ENCODE measurements at places on chromosomes 16 and 17. TPM values are rescaled to one million over a fixed set of nuclear protein-coding genes. Genes with fewer than 3 reads are reported as not detected.

SULT1A2 gene
- polyA plus RNA-seq = 0.09 TPM

DNA sequence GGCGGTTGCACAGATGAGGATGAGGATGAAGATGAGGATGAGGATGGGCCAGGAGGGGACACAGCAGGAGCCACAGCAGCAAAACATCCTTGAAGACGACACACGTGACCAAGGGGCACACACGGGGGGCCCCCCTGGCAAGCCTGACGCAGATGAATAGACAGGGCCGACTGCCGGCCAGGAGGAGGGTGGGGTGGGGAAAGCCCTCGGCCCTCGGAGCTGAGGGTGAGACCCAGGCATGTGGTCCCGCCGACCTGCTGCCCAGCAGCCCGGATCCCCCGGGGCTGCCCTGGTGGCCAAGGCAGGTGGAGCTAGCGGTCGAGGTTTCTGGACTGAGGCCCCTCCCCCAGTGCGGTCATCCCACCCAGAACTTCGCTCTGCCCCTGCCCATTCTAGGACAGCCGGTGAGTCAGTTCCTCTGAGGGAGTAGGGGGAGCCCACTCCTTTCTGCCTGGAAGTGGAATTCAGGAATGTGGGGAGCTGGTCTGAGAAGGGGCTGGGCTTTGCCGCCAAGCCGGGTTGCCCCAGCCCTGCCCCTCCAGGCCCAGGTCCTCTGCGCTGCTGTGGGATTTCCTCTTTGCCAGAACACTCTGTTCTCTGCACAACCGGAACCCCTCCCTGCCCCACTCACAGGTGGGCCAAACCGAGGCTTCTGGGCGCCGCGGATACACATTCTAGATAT is 9.9 kb downstream of the CYGB start:
- peak; percentile 80 for DNase-seq

DNA sequence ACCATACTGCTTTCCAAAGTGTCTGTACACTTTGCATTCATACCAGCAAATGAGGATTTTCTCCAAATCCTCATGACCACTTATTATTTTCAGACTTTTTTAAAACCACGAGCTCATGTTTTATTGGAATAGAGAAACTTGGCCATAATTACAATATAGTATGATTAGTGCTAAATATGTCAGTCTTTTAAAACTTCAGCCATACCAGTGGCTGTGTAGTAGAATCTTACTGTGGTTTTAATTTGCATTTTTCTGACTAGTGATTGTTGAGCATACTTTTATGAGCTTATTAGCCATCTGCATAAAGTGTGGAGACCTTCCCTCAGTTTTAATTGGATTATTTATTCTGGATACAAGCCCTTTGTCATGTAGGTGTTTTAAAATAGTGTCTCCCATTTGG is 57.8 kb downstream of the NLK start:
- DNase-seq = no peak

DNA sequence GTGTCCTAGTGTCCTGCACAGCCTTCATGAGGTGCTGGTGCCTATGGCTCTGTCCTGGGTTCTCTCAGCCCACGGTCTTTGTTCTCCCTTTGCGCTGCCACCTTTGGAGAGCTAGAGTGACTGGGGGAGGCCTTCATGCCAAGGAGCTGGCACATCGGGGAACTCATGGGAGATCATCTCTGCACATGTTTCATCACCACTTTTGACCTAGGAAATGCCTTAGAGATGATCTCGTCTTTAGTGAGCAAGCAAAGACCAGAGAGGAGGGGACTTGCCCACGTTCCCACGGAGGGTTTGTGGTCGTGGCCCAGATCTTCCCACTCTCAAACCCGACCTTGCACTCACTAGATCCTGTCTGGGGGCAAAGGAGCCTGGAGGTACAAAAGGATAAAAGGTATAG is 23.5 kb downstream of the TBX4 start:
- DNase-seq = peak; percentile 77

- DNase-seq = no peak
These were observed 32.9 kb downstream of the SRCIN1 start for GRCh38 chr17:38572669-38573365.

DNA sequence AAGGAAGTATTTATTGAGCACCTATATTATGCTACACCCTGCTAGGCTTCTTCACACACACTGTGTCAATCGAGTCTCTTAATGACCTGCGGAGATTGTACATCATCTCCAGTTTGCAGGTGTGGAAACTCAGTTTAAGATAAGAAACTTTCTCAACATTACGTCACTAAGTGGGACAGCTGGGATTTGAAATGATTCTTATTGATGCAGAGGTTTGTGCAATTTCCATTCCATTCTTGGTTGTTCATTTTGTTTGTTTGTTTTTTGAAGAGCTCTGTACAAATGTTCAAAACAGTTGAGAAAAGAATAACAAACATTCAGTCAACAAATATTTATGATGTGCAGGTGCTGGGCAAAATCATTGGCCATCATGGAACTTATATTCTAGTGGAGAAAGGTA is 84.8 kb downstream of the MAP2K6 start:
- DNase-seq = no peak
